Stimulated activated CD8-positive, alpha-beta memory T cell treated with anti-CD3 and anti-CD28 coated beads, Interleukin-2, amount 100 ng/mL, for 1 hour (primary cell): ENCODE measurements at places on chromosomes 16 and 17.

GRCh38 chr17:19270704-19271611 is 33.8 kb downstream of the EPN2 start:
- DNase-seq, result no peak

- no peak for DNase-seq
Observed at GRCh38 chr17:8941980-8942622, 23.4 kb downstream of the PIK3R5 start.

- DNase-seq, result no peak
Observed at GRCh38 chr16:67499106-67499505, 15.8 kb upstream of the AGRP start.

- DNase-seq, result no peak
Observed at GRCh38 chr17:10357768-10358167, 15.0 kb downstream of the MYH13 start.

GRCh38 chr16:71352466-71352865 is 6.1 kb upstream of the CALB2 start:
- DNase-seq, result no peak

DNA sequence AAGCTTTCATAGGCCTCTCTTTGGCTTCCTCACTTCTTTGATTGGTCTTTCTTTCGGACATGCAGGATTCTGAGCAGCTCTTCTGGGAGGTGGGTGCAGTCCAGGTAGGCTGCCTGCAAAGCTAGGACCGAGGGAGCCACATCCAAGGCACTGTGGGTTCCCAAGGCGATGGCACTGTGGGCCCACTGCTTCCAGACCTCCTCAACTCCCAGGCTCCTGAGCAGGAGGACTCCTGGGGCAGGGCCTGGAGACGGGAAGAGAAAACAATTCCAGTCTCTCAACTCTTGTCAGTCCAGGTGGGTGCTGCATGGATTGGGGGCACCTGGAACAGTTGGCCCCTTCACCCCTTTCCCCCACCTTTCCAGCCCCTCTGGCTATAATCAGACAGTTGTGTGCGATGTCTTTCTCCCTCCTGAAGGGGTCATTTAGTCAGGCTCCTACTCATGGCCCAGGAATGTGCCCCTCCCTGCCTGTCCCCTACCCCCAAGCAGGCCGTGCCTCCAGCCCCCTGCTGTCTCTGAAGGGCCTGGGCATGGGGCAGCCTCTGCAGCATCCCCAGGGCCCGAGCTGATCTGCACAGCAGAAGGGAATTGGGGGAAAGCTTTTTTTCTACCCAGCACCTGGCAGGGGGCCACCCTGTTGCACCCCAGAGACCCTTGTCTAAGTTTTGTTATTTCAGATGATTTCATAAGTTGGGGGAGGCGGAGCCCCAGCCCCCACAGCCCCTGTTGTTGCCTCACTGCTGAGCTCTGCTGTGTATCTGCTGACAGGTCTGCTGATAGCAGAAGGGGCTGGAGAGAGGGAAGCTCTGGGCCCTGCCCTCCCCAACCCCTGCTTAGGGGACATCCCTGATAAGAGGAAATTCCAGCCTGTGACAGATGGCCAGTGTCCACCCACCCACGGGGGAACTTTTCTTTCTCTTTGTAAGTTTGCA is 330.3 kb downstream of the SEC14L1 start:
- no peak for DNase-seq
